Left cardiac atrium (tissue), 4 donors: ENCODE measurements at places on chromosomes 7 and 10. TPM values are rescaled to one million over a fixed set of nuclear protein-coding genes. Genes with fewer than 3 reads are reported as not detected.

GRCh38 chr10:91339729-91340128 lies 70.4 kb upstream of the HECTD2 start:
- no peak for DNase-seq

- DNase-seq = no peak
Measured at GRCh38 chr10:78516756-78517155, 483.1 kb downstream of the RPS24 start.

- DNase-seq = no peak
Measured at GRCh38 chr10:114021154-114021553, 22.5 kb upstream of the ADRB1 start.

DNA sequence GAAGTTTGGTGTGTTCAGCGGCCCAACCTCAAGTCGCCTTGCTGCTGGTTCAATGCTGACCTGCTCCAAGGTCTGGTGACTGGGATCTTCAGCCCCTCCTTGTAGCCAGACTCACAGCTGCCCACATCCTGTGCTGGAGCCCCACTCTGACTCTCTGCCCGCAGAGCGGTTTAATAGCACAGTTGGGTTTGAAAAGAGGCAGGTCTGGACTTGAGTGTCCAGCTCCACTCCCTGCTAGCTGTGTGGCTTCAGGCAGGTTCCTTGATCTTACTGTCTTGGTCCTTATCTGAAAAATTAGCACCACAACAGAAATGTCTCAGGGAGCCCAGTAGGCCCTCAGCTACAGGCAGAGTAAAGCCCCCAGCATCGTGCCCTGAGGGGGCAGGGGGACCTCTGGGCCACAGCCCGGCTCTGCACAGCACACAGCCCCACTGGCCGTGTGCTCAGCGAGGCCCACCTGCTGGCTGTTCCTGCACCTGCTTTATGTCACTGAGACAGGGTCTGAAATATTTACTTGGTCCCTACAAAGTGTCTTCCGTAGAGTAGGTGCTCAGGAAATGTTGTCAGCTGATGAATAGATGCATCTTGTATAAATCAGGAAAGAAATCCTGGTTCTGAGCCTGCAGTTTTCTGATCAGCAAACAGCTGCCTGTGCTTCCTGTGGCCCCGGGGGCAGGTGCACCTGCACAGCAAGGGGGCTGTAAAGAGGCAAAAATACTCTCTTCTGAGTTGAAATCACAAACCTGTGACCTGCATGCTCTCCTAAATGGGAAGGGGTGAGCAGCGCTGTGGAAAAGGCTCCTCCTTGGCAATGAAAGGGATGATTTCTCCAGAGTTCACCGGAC lies 155.5 kb downstream of the SVIL start:
- DNase-seq = no peak

DNA sequence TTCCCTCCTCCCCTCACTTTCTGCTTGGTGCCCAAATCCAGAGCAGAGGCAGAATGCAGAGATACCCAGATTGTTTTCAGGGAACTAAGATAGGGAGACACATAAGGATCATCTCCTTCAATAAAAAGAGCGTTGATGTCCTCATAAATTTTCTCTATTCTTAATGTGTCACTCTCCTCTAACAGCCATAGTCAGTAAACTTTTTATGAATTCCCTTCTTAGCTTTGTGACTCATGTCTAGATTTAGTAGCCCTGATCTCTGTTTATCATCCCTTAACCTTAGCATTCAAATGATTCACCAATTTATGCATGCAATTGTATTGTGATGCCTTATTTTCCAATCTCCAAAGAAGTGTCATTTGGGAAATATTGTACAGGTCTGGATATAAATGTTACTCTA lies 995.5 kb upstream of the C7orf33 start:
- DNase-seq = no peak

DNA sequence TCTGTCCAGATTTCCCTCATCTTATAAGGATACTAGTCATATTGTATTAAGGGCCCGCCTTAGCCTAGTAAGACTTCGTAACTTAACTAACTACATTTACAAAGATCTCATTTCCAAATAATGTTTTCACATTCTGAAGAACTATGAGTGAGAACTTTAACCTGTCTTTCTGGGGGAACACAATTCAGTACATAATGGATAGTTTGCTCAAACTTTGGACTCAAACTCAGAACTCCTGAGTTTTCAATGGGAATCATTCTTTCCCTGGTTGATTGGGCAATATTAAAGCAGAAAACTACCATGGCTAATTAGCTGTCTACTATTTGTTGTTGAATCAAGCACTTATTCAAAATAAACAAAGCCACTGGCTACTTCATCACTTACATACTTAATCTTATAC lies 522.9 kb downstream of the REEP3 start:
- DNase-seq = no peak

The NUDT13 gene
- 2.7 TPM for total RNA-seq

DNA sequence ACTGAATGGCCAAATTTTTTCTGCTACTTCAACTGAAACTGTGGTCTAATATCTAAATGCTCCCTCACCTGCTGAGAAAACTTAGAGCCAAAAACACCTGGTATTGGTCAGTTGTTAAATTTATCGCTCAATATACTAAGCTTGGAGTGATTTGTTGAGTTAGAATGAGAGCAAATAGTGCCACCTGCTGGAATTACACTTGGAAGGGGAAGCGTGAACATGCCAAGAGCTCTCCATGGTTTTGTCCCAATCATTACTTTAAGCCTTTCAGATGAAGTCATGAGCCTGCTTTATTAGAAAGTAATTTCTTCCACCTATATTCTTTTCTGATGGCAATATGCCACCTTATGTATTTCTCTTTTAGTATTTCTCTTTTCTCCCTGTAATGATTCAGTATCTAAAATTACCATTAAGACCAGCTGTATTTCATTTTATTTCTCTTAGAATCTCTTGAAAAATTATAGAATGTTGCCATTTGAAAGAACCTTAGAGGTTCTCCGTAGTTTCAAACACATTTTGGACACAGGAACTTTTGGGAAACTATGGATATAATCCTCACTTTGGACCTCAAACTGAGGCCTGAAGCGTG lies 447.8 kb upstream of the C7orf33 start:
- DNase-seq = no peak

GRCh38 chr7:67311901-67312300 lies 315.3 kb downstream of the TYW1 start:
- DNase-seq = no peak

DNA sequence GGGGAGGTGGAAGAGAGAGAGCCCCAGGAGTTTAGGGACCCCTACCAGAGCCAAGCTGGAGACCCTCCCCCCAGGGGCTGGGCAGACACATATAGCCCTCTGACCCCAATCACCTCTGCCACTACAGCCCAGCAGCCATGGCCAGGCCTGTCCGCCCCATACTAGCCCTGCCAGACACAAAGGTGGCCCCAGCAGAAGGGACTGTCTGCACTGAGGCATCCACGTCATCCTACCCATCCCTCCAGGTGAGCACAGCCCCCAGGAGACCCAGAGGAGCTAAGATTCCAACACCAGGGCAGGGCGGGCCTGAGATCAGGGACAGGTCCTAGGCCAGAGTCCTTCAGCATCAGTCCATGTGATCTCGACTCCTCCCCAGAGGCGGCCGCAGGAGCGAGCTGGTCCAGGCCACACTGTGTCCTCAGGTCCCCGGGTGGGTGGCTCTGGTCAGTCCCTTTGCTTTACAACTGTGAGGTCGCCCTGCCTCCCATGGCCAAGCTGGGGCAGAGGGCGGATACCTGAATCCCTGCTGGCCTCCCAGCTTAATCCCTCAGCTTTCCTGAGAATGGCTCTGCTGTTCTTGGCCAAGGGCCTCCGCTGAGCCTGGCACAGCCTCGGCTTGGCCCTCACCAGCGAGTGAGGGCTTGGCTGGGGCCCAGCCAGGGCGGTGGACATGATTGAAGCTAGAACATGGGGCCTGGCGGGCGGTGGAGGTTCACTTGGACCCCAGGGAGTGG lies 14.3 kb upstream of the ELN start:
- peak; percentile 73 for DNase-seq

The C10orf67 gene
- 0.10 TPM for total RNA-seq

The TMEM213 gene
- not detected for total RNA-seq

GRCh38 chr10:71443676-71444075 lies 47.0 kb downstream of the CDH23 start:
- DNase-seq = no peak

DNA sequence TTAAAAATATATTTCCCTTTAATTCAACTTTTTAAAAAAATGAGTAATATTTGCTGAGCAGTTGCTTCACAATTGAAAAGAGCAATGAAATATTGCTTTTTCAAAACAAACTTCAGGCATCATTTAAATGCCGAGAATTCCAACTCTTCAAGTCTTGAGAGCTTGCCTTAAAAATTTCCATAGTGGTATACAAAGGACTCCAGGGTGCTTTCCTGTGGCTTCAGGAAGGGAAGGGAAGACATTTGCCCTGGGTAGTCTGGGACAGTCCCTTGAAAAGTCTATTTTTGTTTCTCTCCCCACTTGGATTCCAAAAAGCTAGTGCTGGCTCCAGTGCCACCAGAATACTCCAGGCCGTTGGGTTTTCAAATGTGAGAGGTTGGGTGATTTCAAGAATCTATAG lies 71.7 kb downstream of the HYCC1 start:
- DNase-seq = no peak

- no peak for DNase-seq
Measured at GRCh38 chr10:31920538-31920937, 8.1 kb downstream of the ARHGAP12 start.

DNA sequence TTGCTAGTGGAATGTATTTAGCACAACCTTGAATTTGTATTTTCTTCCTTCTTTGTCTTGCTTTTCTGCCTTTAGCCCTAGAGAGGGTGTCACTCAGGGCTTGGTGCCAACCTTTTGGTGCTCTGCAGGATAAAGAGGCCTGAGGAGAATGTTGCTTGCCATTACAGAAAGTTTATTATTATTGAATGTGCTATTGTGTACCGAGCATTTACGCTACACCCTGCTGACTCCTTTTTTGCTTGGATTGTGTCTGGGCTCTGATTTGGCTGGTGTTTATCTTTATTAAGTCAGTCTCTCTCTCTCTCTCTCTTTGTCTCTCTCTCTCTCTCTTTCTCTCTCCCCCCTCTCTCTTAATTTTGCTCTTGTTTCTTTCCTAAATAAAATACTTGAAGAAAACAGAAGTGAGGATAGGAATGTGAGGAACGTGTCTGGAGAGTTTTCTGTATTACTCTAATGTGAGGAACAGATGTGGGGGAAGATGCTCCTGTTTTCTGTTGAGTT lies 284.4 kb upstream of the PHYHIPL start:
- DNase-seq = peak; percentile 38

DNA sequence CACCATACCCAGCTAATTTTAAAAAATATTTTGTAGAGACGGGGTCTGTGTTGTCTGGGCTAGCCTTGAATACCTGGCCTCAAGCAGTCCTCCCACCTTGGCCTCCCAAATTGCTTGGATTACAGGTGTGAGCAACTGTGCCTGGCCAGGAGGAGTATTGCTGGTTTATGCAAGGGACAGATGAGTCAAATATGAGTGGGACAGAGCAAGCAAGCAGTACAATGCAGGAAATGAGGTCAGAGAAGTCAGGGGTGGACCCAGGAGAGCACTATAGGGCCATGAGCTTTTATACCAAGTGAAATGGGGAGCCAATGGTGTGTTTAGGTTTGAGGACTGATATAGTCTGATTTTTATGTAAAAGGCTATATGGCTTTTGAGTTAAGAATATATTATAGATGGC lies 6.3 kb downstream of the TSPAN13 start:
- no peak for DNase-seq

GRCh38 chr10:3407208-3407607 lies 234.6 kb upstream of the PITRM1 start:
- DNase-seq = no peak

The NUTM2D gene
- 4.2 TPM for total RNA-seq

DNA sequence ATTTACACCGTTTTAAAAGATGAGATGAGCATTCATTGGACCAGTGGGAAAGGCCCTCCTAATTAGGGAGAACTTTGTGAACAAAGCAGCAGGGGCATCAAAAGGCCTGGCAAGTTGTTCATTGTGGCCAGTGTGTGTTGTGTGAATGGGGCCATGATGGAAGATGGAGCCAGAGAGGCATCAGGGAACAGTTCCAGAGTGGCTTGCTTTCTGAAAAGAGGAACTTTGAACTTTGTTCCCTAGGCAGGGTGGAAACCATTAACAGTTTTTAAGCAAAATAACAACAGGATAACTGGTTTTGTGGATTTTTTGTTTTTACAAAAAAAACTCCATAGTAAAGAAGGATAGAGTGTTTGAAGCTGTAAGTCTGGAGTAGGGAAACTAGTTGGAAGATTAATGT lies 12.5 kb downstream of the SUV39H2 start:
- DNase-seq = no peak

DNA sequence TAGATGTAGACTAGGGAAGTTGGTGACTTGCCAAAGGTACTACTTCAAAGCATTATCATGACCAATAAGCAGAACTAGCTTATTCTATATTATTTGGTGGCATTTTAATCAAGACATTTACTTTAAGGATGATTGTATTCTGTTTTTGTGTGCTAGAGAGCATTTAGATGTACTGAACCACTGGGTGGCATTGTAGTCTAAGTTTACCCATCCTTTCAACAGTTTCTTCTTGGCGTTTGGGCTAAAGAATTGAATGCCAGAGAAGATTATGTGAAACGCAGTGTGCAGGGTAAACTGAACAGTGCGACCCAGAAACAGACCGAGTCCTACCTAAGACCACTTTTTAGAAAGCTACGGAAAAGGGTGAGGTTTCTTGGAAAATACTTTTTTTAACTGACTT lies 26.8 kb downstream of the PRPF18 start:
- DNase-seq = no peak

GRCh38 chr7:115754226-115754625 lies 276.3 kb downstream of the TFEC start:
- DNase-seq = no peak

GRCh38 chr10:72215611-72216549 lies at the start of the genes ANAPC16 and ASCC1:
ANAPC16 (plus strand) TSS chr10:72216012; CDS start chr10:72223915, 7,903 bp downstream.
ASCC1 (minus strand) TSS chr10:72216276; CDS start chr10:72213298, 2,978 bp downstream.
- peak; percentile 92 for DNase-seq

- DNase-seq = no peak
Measured at GRCh38 chr7:15546272-15546792, 15.5 kb downstream of the AGMO start.

DNA sequence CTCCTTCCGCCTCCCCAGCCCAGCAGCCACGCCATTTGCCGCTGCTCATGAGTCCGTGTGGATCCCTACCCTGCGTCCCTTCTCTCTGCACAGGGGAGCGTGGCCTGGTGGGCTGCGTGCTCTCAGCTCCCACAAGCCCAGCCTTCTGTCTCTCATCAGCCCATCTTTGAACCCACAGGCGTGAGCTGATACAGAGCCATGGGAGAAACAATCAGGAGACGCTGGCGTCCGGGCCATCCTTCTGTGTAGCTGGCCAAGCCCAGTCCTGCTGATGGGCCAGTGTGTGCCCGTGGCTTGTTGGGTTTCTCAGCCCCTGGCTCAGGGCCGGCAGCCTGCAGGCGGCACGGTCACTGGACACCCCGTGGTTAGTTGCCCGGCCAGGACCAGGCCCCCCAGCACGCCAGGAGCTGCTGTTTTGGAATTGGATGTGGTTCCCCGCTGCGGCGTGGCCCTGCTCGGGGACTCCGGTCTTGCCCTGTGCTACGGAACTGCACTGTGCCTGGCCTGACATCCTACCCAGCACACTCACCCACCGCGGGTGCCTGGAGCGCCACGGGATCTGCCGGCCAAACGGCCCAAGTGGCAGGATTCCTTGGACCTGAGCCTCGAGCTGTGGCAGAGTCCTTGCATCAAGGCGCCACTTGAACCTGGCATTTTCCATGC lies 88.9 kb downstream of the ELFN1 start:
- DNase-seq = peak; percentile 56

The CROT gene
- 7.7 TPM for total RNA-seq

GRCh38 chr7:84105586-84105985 lies 89.0 kb downstream of the SEMA3A start:
- no peak for DNase-seq

- DNase-seq = no peak
Measured at GRCh38 chr7:94420328-94420727, 25.6 kb downstream of the COL1A2 start.
